ENCODE measurements at places on chromosomes 12 and 14.

DNA sequence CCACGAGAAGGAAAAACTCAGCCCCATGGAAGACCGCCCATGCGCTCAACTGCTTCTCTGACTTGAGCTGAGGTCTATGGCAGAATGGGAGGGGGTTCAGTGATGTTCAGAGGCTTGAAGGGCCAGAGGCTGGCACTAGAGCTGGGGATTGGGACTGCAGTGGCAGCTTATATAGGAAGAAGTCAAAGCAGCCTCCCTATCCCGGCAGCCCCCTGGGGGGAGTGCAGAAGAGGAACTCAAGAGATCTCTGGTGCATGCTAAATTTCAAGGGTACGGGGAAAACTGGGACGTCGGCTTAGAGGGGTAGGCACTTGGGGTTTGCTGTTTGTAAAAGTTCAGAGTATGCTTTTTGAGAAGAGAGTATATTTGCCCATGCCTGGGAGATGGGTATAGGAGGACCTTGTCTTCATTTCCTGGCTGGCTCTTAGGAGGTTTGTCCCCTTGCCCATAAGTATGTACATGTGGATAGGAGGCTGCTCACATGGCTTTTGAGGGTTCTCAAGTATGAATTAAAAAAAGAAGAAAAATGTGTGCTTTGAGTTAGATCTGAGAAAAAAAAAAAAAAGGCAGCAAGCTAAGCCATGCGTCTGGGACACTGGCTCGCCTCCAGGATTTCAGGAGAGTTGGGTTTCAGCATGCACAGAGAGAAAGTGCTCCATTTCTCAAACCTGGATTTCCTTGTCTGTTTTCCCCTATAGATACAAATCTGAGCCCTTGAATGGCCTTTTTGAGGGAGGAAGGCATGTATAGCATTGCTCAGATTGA, 3.2 kb upstream of the MEG3 start:
- peak; percentile 18 for DNase-seq

DNA sequence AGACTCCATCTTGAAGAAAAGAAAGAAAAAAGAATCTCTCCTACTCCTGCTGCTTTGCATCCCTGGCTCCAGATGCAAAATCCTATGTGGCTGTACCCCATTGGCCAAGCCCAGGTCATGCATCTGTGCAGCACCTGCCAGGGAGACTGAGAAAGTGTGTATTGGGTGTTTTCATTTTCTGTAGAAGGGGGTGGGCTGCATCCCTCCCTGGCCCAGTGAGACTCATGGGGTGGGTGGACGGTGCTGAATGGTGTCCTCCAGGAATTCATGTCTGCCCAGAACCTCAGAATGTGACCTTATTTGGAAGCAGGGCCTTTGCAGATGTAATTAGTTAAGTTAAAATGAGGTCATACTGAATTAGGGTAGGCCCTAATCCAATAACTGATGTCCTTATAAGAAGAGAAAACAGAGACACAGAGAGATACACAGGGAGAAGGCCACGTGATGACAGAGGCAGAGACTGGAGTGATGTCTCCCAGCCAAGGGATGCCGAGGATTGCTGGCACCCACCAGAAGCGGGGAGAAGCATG, 23.2 kb downstream of the MOAP1 start:
- DNase-seq = no peak

DNA sequence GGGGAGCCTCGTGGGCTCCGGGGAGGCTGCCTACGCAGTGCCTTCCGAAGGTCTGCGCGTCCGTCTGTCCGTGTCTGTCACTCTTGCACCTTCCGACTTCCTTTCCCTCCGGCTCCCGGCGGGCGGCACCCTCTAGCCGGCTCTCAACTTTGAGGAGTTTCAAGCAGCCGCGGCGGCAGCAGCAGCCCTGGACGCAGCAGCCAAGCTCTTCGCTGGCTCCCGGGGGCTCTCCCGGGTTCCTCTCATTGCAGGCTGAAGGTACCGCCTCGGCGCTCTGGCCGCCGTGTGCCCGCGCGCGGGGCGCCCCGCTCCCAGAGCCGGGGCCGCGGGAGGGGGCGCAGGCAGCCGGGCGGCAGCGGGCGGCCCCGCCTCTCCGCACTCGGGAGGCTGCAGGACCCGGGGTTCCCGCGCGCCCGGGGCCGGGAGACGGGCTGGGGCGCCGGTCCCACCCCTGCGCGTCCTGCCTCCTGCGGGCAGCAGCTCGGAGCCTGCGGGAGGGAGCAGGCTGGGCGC, at the start of the genes AMIGO2 and PCED1B:
Gene AMIGO2 (minus strand): TSS at position 492 of the 513 bp plus-strand sequence. CDS start 957 bp downstream, outside the sequence.
Gene PCED1B (plus strand): TSS at position 154 of the 513 bp plus-strand sequence. CDS start 155,443 bp downstream, outside the sequence.
- peak; percentile 78 for DNase-seq

DNA sequence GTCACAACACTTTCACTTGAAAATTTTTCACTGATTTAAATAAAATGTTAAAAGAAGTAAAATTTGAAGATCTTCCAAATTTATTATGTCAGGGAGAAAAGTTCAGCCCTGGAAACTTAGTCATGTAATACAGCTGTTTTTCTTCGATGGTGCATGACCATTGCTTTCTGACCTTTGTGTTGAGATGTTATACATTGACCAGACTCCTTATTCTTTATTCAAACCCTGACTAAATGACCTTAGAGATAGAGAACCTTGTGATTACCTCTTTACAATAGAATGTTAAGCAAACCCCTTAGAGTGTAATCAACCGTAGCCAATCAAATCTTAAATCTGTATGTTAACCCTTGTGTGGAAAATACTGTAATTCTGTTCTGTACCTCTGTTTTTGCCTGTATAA, 34.5 kb downstream of the PLCZ1 start:
- DNase-seq = no peak

GRCh38 chr14:57066887-57067513, 201.7 kb downstream of the EXOC5 start:
- no peak for DNase-seq

DNA sequence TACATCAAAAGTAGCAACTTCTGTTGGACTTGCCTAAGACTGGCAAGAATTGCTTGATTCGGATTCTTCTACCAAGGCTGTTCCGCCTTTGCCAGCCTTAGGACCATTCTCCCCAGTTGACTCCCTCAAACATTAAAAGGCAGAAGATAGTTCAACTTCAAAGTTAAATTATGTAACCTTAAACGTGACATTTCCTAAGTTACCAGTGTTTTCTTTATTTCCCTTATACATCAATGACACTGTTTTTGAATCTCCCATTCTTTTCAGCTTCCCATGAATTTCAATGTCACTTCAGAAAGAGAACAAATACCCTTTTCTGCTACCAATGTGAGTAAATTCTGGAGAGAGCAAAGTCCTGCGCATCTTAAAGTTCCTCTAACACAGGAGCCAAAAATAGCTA, 25.2 kb downstream of the CAPRIN2 start:
- no peak for DNase-seq

- DNase-seq = no peak
Measured at GRCh38 chr12:132686825-132687210, 324 bp downstream of the POLE start.

DNA sequence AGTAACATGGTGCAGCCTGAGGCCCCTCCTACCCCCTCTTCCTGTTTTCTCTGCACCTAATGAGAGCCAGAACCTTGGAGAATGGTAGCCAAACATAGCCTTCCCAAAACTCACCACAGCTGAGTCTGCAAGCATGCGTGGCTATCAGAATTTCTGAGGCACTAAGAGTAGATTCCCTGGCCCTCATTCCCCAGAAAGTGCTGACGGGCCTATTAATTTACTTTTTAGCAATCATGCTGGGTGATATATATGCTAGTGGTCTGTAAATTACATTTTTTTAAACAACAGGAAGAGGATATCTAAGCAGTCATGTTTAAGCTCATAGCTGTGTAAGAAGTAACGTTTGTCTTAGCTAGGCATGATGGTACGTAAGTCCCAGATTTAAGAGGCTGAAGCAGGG, 30.4 kb downstream of the KANSL2 start:
- peak; percentile 6 for DNase-seq

DNA sequence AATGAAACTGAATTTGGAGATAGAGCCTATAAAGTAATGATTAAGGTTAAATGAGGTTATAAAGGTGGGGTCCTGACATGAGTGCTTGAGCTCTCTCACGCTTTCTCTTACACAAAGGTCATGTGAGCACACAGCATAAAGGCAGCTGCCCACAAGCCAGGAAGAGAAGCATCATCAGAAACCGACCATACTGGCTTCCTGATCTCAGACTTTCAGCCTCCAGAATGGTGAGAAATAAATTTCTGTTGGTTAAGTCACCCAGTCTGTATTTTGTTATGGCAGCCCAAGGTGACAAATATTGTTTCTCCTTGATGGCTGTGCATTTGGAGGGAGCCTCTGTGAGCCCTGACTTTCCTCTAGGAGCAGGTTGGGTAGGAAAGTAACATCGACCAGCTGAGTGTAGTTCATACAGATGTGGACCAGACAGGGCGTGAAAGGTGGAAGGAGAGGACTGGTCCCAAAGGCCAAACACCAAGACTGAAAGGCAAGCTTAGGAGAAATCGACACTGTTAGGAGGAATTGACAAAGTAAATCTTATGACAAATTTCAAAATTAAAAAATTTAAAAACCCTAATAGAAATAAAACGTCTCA, 97.6 kb upstream of the SLC38A2 start:
- DNase-seq = no peak

- DNase-seq = peak; percentile 76
Measured at GRCh38 chr14:100828031-100828769, 2.3 kb downstream of the MEG3 start.

DNA sequence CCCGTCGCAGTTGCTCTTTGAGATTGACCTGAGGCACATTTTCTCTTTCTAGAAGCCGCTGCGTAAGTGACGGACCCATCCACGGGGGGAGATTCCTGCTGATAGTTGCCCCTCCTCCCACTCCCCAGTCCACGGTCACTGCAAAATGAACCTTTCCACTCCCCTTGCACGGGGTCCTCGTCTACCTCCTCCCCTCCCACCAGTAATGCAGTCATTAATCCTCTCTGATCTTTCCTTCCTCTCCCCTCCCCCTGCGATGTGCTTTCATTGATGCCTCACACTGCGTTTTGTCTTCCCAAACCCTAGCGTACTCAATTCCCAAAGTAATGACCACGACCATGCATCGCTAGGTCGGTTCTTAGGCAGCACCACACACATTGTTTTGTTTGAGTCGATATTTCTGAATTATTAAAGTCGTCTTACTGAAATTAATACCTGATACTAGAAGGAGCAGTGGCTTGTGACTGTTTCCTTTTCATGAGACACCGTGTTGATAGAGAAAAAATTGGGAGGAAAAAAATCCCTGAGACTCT, 857 bp downstream of the ETNK1 start:
- peak; percentile 9 for DNase-seq

DNA sequence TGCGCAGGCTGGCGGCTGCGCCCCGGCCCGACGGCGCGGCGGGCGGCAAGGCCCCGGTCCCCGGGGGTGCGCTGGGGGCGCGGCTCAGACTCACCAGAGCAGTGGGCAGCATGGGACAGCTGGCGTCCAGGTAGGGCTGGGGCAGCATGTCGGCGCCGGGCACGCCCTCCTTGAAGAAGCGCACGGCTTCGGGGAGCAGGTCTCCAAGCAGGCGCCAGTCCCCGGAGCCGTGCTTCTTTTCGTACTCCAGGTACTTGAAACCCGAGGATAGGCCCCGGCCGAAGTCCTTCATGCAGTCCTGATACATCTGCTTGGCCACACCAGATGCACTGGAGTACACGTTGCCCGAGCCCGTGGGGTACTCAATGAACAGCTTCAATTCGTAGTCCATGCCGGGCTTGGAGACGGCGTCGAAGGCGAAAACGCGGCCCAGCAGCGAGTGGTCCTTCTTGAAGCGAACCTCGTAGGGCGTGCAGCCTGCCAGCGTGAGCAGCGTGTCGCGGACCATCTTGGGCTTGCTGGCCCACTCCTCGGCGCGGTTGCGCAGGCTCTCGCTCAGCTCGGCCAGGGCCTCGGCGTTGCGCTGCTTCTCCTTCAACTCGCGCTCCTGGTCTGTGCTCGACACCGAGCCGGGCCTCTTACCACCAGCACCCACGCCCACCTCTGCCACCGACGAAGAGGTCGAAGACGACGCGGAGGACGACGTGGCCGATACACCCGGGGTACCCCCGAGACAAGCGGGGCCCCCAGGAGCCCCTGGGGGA, 2.2 kb downstream of the IRF2BPL start:
- peak; percentile 50 for DNase-seq

DNA sequence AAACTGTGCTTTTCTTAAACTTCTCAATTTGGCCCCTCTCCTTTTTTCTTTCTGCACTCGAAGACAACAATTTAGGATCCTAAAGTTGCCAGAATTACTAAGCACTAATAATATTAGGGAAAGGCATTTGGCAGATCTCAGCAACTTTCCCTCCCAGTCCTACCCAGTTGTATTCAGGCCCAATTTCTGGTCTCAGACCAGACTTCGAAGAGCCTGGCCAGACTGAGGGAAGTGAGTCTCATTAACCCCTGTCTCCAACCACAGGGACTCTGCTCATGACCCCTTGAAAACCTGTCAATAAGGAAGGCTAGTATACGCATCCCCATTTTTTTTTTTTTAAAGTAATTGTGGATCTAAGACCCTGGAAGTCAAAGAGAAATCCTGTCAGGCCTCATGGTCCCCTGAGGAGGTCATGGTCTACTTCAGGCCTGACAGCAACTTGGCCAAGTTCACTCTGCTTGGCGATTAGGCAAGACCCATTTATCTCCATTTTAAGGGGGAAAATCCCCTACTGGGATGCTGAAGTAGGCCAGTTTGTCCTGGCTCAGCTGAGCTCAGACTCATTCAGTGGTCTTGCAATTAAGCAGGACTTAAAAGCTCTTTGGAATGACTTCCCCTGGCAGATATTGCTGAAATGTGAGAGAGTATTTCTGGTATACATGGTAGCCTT, 521.0 kb downstream of the FUT8 start:
- no peak for DNase-seq

- DNase-seq = no peak
Measured at GRCh38 chr12:90303771-90304170, 595.1 kb upstream of the ATP2B1 start.

- no peak for DNase-seq
Measured at GRCh38 chr12:123761841-123762714, at the start of gene DNAH10. DNAH10 (plus strand) TSS chr12:123762301; CDS start chr12:123762337, 36 bp downstream.

GRCh38 chr14:97120611-97121031, 323.4 kb downstream of the VRK1 start:
- no peak for DNase-seq
